ENCODE measurements at places on chromosomes 2 and 18.

GRCh38 chr2:42029639-42030199 lies 18.1 kb upstream of the PKDCC start:
- DNase-seq: no peak

DNA sequence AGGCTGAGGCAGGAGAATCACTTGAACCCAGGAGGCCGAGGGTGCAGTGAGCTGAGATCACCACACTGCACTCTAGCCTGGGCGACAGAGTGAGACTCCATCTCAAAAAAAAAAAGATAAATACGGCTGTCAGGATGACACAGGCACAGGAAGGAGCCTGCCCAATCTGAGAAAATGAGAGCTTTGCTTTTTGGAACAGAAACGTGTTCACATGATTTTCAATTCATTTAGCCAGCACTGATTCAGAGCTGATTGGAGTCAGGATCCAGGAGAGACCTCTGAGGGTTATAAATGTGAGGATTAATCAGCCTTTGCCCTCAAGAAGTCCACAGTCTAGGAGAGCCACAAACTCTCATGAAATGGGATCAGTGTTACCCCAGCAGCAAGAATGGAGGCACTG lies 6.9 kb upstream of the SMAD7 start:
- DNase-seq: no peak

- no peak for DNase-seq
These were observed 41.1 kb downstream of the ACVR1 start for GRCh38 chr2:157835006-157835405.

GRCh38 chr18:50875966-50876536 lies 2.9 kb upstream of the ME2 start:
- DNase-seq: no peak

- DNase-seq: no peak
These were observed 1109.7 kb downstream of the LRP1B start for GRCh38 chr2:141021109-141021508.

DNA sequence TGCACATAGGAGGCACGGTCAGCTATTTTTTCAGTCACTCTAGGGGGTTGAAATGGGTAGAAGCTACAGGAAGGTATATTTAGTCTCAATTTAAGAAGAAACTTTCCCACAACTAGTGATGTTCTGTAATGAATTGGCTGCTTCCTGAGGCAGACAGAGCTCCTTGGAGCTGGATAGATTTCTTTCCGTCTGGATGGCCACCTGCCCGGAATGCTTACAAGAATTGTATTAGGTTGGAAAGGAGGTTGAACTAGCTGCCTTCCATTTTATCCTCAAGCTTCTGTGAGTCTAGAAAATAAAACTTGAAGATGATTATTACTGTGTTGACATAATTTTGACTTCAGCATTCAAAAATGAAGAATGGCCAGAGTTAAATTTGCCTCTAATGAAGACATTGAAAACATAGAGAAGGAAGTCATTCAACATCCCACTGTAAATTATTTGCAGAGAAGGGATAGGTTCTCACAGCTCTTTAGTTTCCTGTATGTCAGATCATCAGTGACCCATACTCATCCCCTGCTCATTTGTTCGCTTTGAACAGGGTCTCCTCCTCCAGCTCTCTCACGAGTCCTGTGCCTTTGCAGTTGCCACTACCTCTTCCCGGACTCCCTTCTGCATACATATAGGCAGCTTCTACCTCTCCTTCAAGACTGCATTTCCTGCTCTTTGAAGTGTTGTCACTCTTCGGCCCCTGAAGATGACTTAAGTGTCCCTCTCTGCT lies 88.8 kb downstream of the CRIM1 start:
- DNase-seq: no peak

- no peak for DNase-seq
These were observed 311.9 kb upstream of the HDAC4 start for GRCh38 chr2:239712755-239713154.

- DNase-seq: no peak
These were observed 492.6 kb upstream of the REG3G start for GRCh38 chr2:78532762-78533379.

DNA sequence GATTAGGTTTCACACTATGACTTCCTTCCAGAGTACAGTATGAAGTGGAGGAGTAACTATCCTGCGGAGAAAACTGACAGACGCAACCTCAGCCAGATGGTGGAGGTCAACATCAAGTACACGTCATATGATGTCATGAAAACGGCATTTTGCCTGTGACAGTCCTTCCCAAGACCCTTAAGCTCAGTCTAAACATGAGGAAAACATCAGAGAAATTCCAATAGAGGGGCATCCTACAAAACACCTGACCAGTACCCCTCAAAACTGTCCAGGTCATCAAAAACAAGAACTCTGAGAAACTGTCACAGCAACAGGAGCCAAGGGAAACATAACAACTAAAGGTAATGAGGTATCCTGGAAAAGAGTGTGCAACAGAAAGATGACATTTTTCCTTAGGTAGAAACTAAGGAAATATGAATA lies 1.7 kb downstream of the RNU4ATAC start:
- no peak for DNase-seq

DNA sequence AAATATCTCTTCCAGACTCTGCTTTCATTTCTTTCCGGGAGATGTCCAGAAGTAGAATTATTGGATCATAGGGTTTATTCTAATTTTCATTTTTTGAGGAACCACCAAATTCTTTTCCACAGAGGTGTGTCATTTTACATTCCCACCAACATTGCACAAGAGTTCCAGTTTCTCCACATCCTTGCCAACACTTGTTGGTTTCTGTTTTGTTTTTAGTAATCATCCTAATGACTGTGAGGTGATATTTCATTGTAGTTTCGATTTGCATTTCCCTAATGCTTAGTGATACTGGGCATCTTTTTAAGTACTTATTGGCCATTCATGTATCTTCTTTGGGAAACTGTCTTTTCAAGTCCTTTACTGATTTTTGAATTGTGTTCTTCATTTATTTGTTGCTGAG lies 513.1 kb downstream of the PARD3B start:
- no peak for DNase-seq

- no peak for DNase-seq
These were observed 282.1 kb upstream of the HS6ST1 start for GRCh38 chr2:128600581-128601297.

DNA sequence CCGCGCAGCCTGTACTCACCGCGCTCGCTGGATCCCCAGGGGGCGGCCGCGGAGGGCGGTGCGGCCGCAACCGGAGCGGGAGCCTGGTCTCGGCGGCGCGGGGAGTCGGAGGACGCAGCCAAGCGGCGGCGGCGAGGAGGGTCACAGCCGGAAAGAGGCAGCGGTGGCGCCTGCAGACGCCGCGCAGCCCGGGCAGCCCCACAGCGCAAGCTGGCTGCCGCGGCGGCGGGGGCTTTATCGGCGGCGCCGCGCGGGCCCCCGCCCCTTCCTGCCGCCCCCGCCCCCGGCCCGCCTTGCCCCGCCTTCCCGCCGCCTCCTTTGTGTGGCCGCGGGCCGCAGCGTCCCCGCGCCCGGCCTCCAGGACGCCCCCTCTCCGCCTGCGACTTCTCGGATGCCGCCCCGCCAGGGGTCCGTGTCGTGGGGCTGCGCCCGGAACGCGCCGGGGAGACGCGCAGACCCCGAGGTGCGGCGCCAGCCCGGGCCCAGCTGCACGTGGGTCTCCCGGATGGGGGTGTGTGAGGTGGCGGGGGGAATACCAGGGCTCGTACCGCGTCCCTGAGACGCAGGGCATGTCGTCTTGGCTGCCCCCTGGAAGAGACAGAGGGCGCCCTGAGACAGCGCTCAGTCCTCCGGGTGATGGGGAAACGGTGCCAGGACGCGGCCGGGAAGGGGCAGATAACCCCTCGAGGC lies at the start of gene SERPINE2:
Gene SERPINE2, minus strand, starts transcription at position 207 of the 690 bp plus-strand sequence. CDS start 37,386 bp downstream, outside the sequence.
- no peak for DNase-seq

All from stimulated activated CD4-positive, alpha-beta T cell treated with anti-CD3 and anti-CD28 coated beads, Interleukin-1b, Interleukin-23, amount 100 ng/mL, for 1 hour (primary cell).